ENCODE measurements at places on chromosomes 5 and 9.

- DNase-seq: no peak
Measured at GRCh38 chr9:133991964-133992779, at the start of gene VAV2. Gene VAV2 (minus strand): TSS chr9:133992324. CDS start chr9:133992278, 46 bp downstream.

GRCh38 chr9:123678038-123678877, 251.7 kb downstream of the DENND1A start:
- DNase-seq: no peak

GRCh38 chr5:39426051-39426745, 1.4 kb upstream of the DAB2 start:
- no peak for DNase-seq

GRCh38 chr5:103724271-103724670, 161.7 kb upstream of the NUDT12 start:
- no peak for DNase-seq

- no peak for DNase-seq
Measured at GRCh38 chr9:105975886-105976645, 281.7 kb downstream of the TMEM38B start.

All from GM12892 (cell line).